ENCODE measurements at places on chromosomes 5 and 9.

- DNase-seq = no peak
Measured at GRCh38 chr9:99018653-99019052, 74.9 kb downstream of the COL15A1 start.

DNA sequence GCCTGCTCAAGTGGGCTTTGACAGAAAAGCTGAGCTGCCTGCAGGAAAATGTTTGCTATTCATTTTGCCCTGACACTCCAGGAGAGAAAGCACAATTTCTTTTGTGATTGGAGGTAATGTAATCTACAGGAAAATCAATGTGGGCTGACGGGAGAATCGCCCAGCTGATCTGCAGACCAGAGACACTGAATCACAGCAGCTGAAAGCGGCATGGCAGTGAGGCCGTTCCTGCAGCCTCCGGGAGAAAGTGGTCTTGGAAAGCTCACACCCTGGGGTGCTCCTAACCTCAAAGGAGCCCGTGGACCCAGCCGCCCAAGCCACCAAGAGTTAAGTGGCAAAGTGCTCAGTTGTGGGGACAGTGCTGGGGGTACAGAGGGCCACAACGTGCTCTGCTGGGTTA is 593.6 kb downstream of the BNC2 start:
- DNase-seq = no peak

GRCh38 chr9:95000821-95001220 is 274.3 kb downstream of the AOPEP start:
- DNase-seq = no peak

DNA sequence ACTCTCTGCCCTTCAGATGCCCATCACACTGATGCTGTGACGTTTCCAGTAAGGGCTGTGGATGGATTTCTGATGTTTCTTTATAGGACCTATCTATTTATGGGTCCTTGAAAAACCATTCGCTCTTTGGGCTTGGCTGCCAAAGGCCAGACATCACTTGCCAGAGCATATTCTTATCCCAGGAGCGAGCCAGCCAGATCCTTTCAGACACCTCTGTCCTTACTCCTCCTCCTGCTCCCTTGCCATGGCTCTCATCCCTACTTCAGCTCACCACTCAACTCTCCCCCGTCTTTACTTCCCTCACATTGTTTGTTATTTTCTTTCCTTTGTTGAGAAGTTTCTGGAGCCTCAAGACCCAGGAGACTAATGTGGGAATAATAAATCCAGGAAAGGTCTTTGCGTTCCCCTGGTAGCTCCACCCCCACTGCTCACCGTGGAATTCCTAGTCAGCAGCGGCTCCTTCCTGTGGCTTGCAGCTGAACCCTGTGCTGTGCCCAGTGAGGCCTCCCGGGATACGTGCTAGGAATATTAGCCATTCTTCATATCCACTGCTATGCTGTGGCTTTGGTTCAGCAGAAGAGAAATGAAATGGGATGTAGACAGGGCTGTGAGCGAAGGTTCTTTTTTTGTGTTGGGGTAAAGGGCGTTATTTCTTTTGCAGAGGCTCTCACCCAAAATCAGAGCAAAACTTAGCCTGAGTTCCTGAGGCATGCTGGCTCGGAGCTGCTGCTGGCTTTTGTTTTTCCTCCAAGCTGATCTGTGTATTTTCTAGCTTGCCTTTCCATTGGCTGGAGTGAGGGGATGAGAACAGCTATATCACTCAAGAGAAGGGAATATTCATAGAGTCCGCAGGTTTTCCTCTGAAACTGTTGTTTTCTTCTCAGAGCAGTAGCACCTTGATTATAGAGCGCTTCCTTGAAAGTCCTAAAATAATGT is 171.1 kb downstream of the SAXO1 start:
- DNase-seq = peak; percentile 97

- no peak for DNase-seq
Measured at GRCh38 chr9:136707849-136708517, 4.4 kb upstream of the DIPK1B start.
